Dermis blood vessel endothelial cell (primary cell): ENCODE measurements at places on chromosomes 13 and 19. TPM values are rescaled to one million over a fixed set of nuclear protein-coding genes. Genes with fewer than 3 reads are reported as not detected.

ZNF443 gene
- total RNA-seq, result 6.2 and 9.5 TPM in 2 replicates

CNN2 gene
- 108 and 253 TPM in 2 replicates for total RNA-seq

SLC39A3 gene
- 24.5 and 26.6 TPM in 2 replicates for total RNA-seq

TMEM259 gene
- total RNA-seq, result 67.2 and 78.9 TPM in 2 replicates

LRRC63 gene
- total RNA-seq, result 0.09 TPM in 1 of 2 replicates, not detected in the other

ADM5 gene
- 0.70 and 1.5 TPM in 2 replicates for total RNA-seq

GJB2 gene
- total RNA-seq, result 0.05 and 0.17 TPM in 2 replicates

ZNF681 gene
- total RNA-seq, result 1.4 and 2.8 TPM in 2 replicates

TEX26 gene
- not detected in 2 replicates for total RNA-seq

ATP4A gene
- not detected in 2 replicates for total RNA-seq

HOMER3 gene
- 128 and 272 TPM in 2 replicates for total RNA-seq

NFIC gene
- total RNA-seq, result 33.0 and 59.0 TPM in 2 replicates

MBD3L3 gene
- not detected in 2 replicates for total RNA-seq

GRIN2D gene
- 0.51 and 0.79 TPM in 2 replicates for total RNA-seq

CYP4F2 gene
- total RNA-seq, result not detected in 2 replicates

MYH14 gene
- total RNA-seq, result 0.17 and 0.28 TPM in 2 replicates

OLFM2 gene
- 0.65 and 2.2 TPM in 2 replicates for total RNA-seq

OR7G3 gene
- total RNA-seq, result not detected in 2 replicates

CLDND2 gene
- total RNA-seq, result not detected in 2 replicates

TMEM238 gene
- 0.34 and 1.0 TPM in 2 replicates for total RNA-seq

CADM4 gene
- total RNA-seq, result 8.7 and 11.9 TPM in 2 replicates

OVOL3 gene
- total RNA-seq, result not detected in 2 replicates

CEACAM8 gene
- total RNA-seq, result not detected in 2 replicates

C19orf85 gene
- total RNA-seq, result not detected in 2 replicates

TMC4 gene
- total RNA-seq, result 0.14 and 0.68 TPM in 2 replicates

ZNF91 gene
- total RNA-seq, result 13.4 and 17.4 TPM in 2 replicates

PRR22 gene
- 0.51 TPM in 2 replicates for total RNA-seq

OR10H1 gene
- not detected in 2 replicates for total RNA-seq

GEMIN7 gene
- total RNA-seq, result 25.5 and 33.2 TPM in 2 replicates

DNAAF3 gene
- 0.34 and 0.42 TPM in 2 replicates for total RNA-seq

ZNF763 gene
- 1.6 and 3.1 TPM in 2 replicates for total RNA-seq

LRP3 gene
- 6.6 and 12.0 TPM in 2 replicates for total RNA-seq

SOX1 gene
- total RNA-seq, result not detected in 2 replicates

ZNF211 gene
- 9.9 and 11.2 TPM in 2 replicates for total RNA-seq

ZNF121 gene
- total RNA-seq, result 36.7 and 38.8 TPM in 2 replicates

FLT3LG gene
- total RNA-seq, result 1.2 and 1.6 TPM in 2 replicates
